Immature natural killer cell (primary cell): ENCODE measurements at places on chromosomes 4 and X. TPM values are rescaled to one million over a fixed set of nuclear protein-coding genes. Genes with fewer than 3 reads are reported as not detected.

- DNase-seq: no peak
Measured at GRCh38 chr4:183059797-183060196, 39.3 kb upstream of the WWC2 start.

DNA sequence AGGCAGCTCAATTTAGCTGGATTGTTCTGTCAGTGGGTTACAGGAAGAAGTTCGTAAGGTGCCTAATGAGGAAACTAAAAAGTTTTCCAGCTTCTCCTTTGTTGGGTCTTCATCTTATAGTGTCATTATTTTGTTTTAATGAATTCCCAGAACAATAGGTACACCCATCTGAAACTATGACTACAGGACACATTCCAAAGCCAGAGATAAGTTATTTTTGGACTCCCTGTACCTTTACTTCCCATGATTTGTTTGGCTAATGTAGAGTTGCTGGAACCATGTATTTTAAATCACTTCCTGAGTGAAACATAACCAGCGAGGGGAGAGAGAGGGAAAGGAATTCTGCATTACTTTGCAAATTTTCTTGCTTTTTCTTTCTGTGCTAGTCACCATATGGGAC lies 114.0 kb downstream of the CLCN5 start:
- DNase-seq: no peak

DNA sequence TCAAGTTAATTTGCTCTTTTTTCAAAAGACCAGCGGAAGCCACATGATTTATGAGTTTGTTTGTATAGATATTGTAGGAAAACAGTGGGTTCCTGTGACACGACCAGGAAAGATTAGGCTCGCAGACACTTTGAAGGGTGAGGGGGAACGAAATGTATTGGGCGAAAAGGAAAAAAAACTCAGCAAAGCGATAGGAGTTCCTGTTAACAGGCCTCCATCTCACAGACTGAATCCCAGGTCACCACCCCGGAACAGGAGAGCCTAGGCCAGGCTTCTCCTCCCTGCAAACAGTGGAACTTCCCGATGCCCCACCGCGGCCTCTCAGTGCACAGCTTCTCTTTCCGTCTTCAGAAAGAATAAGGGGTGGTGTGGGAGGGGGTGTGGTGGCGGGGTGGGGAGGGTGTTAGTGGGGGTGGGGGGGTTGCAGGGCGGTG lies 181.8 kb upstream of the GPRIN3 start:
- DNase-seq: no peak

DNA sequence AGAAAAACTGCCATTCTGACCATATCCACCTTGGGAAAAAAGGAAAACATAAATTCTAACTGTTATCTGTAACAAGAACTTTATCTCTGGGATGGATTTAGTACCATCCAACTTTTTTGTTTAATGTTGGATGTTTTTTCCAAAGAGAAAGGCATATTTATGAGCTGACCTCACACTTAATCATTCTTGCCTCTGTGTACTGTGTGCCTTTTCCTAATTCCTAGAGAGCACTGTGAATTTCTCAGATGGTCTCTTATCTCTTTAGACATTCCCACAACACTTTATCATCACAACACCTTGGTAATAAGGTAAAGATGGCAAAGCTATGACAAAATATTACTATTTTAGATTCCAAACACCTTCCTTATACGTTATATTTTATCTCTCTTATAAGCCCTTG lies 126.2 kb downstream of the COL4A6 start:
- no peak for DNase-seq

Gene ATOH1
- not detected for polyA plus RNA-seq

Gene GYPB
- polyA plus RNA-seq: not detected

Gene SGMS2
- polyA plus RNA-seq: not detected
